ENCODE measurements at places on chromosomes 7 and 10.

DNA sequence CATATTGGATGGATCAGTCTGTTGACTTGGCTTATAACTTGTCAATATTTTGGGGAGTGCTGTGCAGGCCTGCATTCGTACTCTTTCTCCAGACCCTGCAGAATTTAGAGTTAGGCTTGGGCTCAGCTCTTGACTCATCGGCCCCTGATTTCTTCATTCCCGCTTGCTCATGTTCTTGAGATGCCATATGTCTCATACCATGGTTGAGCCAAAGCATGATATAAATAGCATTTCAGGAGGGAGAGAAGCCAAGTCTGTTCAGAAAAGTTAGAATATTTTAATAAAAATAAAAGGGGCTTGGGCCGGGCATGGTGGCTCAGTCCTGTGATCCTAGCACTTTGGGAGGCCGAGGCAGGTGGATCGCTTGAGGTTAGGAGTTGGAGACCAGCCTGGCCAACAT is 898.1 kb downstream of the TYW1 start:
- DNase-seq: no peak

DNA sequence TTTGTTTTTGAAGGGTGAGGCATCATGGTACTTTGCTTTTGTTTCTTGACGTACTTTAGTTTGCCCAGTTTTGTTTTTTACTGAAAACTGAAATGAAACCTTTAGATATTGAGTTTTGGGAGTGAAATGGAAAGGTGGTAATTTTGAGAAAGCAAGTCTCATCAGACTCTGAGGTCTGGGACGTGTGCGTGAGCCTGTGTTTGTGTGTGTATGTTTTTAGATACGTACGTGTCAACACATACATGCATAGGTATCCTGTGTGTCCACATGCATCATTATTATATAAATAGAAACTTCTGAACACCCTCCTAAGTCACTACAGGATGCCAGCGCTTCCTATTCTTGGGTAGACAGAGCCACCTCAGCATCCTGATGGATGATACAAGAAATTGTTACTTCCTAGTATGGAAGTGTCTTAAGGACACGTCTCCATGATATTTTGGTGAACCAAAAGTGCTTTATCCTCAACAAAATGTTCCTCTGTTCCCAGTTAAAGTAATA is 47.8 kb downstream of the PROSER2 start:
- no peak for DNase-seq

GRCh38 chr10:43874984-43875383 is 226.3 kb upstream of the ZNF32 start:
- no peak for DNase-seq

- DNase-seq: peak; percentile 39
Measured at GRCh38 chr10:3172081-3172445, 519 bp downstream of the PITRM1 start.

DNA sequence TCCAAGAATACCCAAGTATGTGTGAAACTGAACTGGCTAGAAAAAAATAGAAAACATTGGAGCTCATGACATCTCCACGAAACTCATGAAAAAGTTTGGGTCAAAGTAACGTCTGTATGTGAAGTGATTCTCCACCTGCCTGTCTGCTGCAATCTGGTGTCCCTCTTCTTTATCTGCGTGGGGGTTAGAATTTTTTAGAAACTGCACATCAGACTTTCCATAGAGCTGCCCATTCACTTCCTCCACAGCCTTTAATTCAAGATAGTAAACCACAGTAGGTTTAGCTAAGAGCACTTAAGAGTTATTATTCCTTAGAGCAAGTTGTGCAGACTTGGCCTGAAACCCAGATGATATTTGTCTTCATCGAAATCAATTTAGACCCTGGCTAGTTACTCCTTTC is 55.3 kb downstream of the SCIN start:
- DNase-seq: no peak

DNA sequence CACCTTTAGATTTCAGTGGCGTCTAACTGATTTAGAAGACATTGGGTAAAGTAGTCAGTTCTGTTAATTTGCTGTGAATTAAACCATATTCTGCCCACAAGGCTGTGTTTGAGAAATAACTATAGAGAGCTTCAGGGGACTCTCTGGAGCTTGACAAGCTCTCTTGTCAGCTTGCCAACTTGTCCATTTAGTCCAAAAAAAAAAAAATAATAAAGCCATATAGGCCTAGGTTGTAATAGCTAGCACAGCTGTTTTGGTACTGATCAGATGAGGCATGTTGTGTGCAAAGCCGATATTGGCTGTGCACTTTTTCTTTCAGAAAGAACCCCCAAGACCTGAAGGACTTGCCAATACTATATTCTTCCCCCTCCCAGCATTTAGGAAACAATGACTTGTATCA is 20.2 kb upstream of the ZNF282 start:
- DNase-seq: no peak

DNA sequence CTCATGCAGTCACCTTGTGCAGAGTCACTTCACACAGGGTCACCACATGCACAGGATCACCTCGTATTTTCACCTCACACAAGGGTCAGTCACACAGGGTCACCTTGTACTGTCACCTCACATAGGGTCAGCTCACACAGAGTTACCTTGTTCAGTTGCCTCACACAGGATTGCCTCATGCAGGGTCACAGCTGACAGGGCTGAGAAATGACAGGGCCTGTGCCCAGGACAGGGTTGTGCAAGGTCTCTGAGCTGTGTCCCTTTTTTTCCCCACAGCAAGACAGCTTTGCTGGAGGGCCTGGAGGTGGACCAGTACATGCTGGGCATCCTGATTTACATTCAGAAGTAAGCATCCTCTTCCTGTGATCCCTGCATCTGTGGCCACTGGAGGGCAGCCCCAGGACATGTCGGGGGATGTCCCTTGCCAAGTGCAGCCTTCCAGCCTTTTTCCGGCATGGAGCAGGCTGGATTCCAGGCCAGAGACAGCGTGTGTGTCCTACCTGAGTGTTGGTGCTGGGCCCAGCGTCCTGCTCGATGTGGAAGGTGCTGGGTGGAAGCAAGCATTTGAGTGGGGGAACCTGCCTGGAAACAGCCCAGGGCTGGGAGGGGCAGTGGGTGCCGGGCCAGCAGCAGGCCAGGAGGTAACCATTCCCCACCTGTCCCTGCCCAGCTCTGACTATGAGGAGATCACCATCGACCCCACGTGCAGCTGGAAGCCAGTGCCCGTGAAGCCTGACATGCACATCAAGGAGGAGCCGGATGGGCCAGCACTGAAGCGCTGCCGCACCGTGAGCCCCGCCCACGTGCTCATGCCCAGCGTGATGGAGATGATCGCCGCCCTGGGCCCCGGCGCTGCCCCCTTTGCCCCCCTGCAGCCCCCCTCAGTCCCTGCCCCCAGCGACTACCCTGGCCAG is 16.3 kb downstream of the ZMIZ2 start:
- no peak for DNase-seq

- DNase-seq: no peak
Measured at GRCh38 chr7:150626696-150627095, 5.5 kb downstream of the GIMAP6 start.

GRCh38 chr10:100727808-100728207 is 17.6 kb upstream of the PAX2 start:
- DNase-seq: no peak

GRCh38 chr10:125521721-125522680 is 161.0 kb downstream of the TEX36 start:
- no peak for DNase-seq

DNA sequence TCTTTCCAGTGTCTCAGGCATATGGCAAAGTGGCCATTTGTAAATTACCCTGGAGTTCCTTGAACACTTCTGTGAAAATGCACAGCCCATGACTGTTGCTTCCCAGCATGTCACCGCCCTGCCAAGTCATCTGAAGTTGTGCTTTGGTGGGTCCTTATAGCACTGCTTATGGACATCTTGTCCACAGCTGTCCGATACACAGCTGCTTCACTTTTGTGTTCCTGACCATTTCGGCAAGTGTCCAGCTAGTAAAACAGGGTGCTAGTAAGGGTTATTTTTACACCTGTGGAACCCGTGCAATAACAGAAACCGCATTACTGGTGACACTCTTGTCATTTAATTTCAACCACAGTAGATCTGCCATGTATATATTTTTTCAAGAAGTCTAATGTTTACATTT is 29.7 kb downstream of the PIP4K2A start:
- no peak for DNase-seq

- DNase-seq: no peak
Measured at GRCh38 chr10:31063841-31064240, 32.2 kb upstream of the ZNF438 start.
